ENCODE measurements at places on chromosomes 7 and 10. TPM values are rescaled to one million over a fixed set of nuclear protein-coding genes. Genes with fewer than 3 reads are reported as not detected.

RADIL gene
- total RNA-seq = 0.65 TPM

NXPH1 gene
- total RNA-seq = not detected

DGKI gene
- total RNA-seq = 0.38 TPM

AKR1C1 gene
- 0.45 TPM for total RNA-seq

TACR2 gene
- total RNA-seq = not detected

RAB11FIP2 gene
- total RNA-seq = 9.7 TPM

NANOS1 gene
- total RNA-seq = not detected

SAMD9 gene
- 14.6 TPM for total RNA-seq

FOXL3 gene
- not detected for total RNA-seq

PNLIP gene
- total RNA-seq = not detected

FAM13C gene
- not detected for total RNA-seq
